Fibroblast of gingiva (primary cell): ENCODE measurements at places on chromosomes 12 and 14.

DNA sequence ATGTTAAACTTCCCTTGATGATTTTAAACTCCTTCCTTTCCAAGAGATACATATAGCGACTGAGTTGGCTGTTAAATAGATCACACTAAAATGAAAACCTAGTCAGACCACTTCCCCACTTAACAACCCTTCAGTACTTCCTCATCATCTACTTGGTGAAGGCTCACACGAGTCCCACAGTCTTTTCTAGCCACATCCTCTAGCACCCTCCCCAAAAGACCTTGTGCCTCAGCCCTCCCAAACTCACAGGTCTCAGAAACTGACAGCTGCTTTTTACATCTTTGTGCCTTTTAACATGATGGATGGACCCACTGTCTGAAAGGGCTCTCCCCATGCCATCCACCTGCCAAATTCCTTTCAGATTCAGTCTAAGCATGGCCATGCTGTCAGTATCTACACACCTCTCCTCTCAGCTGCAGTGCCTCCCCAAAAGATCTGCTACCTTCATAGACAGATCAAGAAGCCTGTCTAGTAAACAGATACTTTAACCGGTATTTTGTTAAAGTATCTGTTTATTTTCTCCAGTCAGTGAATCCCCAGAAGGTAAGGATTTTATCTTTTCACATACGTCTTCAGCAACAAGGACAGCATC, 65.1 kb upstream of the GPHB5 start:
- no peak for DNase-seq

DNA sequence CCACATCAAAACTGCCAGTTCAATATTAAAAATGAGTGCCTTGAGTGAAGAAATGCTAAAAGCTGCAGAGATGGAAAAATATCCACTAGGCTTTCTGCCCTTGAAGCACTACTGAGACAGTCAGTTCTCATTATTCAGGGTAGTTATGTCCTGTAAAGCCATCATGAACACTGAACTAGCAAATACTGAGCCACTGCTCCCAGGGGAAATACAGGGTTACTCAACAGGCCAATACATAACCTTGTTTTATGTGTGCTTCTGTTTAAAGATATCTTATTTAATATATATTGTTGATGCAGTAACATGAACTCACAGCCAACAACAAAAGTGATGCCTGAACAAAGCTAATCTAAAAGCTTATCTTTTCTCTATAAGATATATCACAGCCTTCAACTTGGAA, 3.3 kb downstream of the RAD52 start:
- DNase-seq, result no peak

DNA sequence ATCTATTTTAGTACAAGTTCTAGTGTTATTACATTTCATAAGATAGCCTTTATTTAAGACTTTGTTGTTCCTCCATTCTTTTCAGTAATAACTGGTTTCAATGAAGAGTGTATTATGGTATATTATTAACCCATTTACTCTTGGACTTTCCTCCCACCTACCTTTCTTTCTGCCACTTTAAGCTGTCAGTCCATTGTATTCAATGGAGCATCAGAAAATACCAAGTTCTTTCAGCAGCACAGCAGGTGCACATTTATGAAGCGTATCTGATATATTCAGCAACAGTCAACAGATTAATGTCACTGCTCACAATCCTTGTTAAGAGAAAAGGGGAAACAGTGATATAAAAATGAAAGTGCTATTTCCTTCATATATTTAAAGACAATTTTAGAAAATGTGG, 660.9 kb downstream of the C12orf50 start:
- no peak for DNase-seq

DNA sequence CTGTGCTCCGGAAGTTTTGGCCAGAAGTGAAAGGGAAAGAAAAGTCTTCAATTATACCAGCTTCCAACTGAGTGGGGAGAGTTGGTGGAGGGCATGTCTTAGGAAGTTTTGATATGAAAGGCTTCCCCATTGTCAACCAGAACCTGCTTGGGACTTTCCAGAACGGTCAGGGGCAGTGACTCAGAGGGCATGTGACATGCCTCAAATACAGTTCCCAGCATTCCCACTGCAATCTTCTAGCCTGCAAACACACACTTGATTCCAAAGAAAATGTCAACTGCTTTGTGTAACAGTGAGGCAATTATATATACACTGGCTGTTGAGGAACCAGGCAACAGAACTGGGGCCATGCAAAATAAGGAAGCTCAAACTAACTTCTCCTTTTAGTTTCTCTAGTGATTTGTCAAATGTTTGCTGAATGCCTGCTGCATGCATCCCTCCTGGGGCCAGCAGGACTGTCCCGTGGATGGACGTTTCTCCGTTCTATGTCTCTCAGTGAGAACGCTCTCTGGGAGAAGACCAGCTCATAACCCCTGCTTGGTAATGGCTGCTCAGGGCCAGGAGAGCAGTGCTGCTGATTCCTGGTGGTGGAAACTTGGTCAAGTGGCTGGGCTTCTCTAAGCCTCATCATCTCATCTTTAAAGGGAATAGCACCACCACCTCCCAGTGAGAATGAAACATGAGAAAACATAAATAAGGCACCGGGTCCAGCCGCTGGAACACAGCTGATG, 18.3 kb downstream of the SLC25A47 start:
- peak; percentile 77 for DNase-seq

GRCh38 chr12:50314636-50315312, 31.5 kb upstream of the LIMA1 start:
- DNase-seq, result peak; percentile 44

DNA sequence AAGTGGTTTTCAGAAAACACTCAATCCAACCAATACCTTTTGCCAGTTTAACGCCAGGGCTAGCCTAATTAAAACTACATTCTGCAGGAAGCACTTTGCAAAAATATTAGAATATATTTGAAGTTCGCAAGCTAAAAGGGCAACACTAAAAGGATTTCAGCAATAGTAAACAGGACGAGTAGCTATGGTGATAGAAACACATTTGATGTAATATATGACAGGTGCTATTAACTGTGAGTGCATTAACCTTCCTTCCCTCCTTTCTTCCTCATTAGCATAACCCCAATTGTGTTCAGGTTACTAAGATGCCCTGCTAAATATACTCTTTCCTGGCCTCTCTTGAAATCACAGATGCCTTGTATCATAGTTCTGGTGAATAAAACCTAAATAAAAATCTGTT, 85.6 kb upstream of the TMCC3 start:
- no peak for DNase-seq

- DNase-seq, result peak; percentile 15
Measured at GRCh38 chr12:108442067-108442466, 73.0 kb upstream of the FICD start.

DNA sequence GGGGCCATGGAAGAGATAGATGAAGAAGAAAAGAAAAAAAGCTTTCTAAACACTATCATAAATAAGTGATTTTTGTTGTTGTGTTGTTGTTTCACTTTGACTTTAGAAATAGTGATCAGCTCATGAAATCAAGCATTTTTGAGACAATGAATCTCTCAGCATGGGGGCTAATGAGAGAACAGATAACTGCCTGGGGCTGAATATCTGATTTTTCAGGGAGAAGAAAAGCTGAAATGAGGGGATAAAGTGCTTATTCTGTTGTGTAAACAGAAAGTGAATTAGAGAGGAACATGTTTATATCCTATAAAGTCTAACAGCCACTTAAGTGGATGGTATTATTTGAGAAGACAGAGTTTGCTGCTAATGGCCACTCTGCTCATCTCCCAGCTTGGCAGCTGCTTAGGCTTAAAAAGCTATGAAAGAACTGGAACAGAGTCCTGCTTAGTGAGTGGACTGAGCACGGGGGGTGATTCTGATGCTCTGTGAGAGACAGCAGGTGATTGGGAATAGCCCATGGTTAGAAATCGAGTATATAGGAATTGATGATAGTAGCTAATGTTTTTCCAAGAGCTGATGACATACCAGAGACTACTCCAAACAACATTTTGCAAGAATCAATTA, 646.1 kb upstream of the TMEM132C start:
- no peak for DNase-seq

DNA sequence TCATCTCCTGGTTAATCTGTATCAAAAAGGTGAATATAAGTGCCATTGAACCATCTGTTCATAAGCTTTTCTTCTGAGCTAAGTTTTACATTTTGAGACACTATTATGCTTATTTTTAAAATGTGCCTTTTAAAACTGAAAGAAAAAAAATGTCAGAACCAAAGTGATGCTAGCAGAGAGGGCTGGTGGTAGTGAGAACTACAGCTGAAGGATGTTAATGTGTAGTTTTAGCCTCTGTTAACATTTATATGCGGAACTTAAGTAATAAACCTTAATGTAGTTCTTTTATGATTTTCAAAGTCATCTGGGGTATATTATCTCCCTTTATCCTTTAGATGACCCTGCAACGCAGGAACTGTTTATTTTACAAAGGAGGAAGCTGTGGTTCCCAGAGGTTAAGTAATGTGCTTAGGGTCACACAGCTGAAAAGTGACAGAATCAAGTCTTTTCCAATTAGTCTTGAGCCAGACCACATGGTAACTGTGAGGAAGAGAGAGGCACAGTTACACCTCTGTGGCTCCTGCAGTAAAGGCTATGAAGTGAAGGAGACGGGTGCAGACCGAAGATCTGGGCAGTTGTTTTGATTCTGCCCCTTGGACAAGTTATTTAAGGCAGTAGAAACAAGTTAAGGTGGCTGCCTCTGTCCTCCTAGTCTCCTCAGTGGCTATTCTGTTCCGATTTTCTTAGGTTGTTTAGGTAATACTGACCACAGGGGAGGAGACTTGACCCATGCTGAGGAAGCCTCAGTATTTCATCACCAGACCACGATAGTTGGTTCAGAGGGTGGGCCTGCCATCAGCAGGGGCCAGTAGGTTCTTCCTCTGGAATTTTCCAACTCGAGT, 23.9 kb downstream of the GNG2 start:
- DNase-seq, result peak; percentile 33

DNA sequence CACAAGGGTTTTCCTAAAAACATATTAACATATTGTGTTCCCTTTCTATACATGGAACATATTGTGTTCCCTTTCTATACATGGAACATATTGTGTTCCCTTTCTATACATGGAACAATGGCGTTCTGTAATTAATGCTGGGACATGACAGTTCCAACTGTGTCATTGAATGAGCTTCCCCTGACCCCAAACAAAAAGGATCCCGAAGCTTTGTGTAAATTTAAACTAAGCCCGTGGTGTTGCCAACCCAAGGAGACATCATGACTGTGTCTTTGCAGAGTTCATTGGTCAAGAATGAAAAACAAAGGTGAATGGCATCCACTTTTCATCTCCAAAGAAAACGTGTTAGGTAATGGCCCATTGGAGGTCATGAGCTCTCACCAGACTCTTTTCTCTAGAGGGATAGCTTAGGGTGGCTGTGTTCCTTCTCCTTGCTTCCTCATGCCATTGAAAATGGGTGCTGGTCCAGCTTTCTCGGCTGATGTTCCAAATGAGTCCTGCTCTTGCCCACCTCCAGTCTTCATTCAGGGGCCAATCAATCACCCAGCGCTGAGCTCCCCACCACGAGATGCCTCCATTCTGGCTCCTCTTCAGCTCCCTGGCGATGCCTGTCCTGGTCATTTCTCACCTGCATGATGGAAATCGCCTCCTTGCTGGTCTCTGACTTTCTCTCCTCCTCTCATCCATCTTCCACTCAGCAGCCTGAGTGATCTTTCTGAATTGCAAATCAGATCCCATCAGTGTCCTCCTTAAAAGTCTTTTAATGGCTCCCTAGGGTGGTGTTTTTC, 156.1 kb downstream of the VRK1 start:
- DNase-seq, result no peak
